ENCODE measurements at places on chromosomes 7 and 10.

DNA sequence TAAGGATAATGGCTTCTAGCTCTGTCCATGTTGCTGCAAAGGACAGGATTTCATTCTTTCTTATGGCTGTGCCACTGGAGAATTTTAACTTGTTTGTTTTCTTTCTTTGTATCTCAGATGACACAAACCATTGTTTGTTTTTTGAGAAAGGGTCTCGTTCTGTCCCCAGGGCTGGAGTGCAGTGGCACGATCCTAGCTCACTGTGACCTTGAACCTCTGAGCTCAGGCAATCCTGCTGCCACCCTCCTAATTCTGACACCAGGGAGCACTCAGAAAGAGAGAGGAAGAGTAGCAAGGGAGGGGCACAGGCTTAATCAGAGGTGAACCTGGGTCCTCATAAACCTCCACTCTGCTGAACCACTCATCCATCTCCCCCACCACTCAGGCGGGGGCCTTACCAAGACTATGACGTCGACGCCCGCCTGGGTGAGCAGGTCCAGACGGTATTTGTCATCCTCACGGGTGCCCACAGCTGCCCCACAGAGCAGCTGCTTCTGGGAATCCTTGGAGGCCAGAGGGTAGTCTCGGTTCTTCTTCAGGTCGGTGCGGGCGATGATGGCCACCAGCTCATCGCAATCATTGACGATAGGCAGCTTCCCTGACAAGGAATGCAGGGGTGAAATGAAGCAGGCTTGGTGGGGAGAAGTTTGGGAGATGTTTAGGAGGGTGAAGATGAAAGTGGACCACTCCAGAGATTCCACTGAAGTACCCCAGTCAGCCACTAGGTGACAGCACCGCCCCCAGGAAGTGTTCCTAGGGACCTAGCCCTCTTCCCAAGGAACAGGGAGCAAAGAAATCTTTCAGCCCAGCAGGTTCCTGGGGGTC, 11.6 kb downstream of the IMPDH1 start:
- no peak for DNase-seq

GRCh38 chr10:78264361-78264760, 230.7 kb downstream of the RPS24 start:
- DNase-seq, result no peak

DNA sequence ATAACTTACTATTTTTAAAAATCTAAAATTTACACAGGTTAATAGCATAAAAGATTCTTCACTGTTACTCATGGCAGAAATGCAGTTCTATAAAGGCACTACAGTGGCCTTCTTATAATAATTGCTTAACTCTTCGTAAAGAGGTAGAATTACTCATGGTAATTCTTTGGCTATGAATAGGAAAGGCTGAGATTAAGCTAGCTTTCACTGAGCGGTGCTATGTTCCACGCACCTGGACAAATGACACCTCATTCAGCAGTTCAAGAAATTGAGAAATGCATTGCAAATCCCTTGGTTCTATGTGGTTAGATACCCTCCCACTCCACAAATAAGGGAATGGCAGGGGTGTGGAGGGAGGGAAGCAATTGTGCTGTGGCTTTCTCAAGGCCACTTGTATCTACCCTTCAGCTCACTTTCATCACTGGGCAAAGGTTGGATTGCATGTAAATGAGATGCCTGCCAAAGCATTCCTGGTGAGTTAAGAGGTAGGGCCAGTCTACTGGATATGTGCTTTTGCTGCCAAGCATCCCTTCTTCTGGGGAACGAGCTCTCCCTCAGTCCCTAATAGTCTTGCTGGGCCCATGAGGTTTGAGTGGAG, 210.9 kb downstream of the TEX36 start:
- DNase-seq, result no peak

GRCh38 chr10:48898426-48898825, 41.2 kb downstream of the LRRC18 start:
- no peak for DNase-seq

DNA sequence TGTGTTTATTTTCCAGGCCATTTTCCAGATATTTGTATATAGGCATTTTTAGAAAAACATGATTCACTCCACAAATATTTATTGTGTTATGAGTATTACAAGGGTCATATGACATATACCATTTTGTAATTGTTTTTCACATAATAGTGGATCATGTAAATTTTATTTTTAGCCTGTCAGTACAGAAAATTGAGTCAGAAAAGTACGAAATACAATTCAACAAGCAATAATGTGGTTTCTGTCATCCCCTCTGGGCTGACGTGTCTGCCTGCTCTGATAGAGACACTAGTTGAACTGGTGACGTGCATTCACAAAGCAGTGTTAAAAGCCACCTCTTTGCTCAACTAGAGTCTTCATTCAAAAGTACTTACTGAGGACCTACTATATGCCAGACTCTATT, 97.9 kb upstream of the STEAP1B start:
- no peak for DNase-seq

GRCh38 chr7:157411580-157411979, 74.8 kb downstream of the DNAJB6 start:
- DNase-seq, result no peak

- DNase-seq, result no peak
These were observed 29.9 kb downstream of the GSAP start for GRCh38 chr7:77386165-77386822.

DNA sequence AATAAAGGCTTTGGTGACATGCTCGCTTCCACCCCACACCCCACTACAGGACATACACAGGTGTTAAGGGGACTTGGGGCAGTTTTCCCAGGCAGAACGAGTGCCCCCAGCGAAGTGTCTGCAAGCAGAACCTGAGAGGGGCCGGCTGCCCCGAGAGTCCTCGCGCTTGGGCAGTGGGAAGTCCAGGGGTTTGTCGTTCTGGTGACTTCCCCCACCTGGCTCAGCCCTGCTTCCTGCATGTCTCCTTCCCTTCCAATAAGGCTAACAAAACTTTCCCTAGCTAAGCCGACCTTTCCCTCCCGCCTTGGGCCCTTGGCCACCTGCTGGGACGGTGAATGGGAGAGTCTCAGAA, 916 bp downstream of the VWA2 start:
- DNase-seq, result no peak

- no peak for DNase-seq
These were observed 236.6 kb downstream of the POM121L12 start for GRCh38 chr7:53272081-53272480.

DNA sequence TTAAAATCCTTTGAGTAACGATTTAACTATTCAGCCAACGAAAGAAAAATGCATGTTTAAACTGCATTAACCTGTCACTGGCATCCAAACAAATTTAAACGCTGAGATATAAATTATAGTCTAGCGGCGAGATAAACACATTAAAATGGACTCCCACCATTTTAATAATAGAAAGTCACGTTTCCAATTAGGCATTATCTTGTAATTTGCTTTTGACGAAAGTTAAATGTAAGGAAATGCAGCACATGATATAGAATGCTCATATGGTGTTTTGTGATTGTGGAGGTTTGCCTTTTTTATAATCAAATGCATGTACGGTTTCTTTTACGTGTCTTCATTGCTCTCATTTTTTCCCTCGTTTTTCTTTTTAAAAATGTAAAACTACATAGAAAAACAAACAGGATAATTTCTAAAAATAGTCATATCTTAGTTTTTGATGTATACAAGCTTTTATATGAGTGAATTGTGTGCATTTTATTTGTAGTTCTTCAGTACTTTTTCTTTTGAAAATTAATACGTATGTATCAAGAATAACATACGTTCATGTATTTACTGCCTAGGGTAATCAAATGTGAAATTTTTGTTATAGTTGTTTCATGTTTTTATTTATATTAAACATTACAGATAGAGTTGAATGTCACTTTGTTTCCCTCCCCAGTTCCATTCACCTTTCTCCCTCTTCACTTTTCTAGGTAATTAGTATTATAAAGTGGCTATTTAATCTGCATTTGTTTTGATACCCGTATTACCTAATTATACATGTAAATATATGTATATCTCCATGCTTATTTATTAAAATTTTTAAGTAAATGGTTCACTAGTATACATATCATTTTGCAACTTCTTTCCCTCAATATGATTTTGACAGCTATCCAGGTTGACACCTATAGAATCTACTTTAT, 1.1 kb upstream of the KLF14 start:
- no peak for DNase-seq

GRCh38 chr10:93333278-93333978, 148.7 kb downstream of the MYOF start:
- DNase-seq, result no peak

DNA sequence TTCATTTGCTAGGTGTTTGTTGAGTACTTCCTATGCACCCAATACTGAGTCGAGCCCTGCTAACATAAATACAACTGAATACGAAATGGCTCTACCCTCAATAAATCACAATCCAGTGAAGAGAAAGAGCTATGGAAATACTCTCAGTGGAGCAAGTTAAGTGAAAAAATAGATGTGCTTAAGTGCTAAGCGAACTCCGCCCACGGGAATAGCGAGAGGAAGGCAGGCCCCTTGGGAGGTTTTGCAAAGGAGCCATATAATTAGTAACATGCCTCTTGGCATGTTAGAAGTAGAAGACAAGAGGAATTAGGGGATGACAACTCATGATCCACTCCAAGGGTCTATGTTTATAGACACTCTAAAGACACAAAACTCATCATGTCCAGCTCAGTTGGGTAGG, 42.8 kb upstream of the TSPAN33 start:
- no peak for DNase-seq

GRCh38 chr7:94135180-94135579, 131.0 kb upstream of the BET1 start:
- DNase-seq, result no peak

GRCh38 chr10:31320550-31321211, 1.7 kb downstream of the ZEB1 start:
- DNase-seq, result no peak
